ENCODE measurements at places on chromosomes 7 and 10.

DNA sequence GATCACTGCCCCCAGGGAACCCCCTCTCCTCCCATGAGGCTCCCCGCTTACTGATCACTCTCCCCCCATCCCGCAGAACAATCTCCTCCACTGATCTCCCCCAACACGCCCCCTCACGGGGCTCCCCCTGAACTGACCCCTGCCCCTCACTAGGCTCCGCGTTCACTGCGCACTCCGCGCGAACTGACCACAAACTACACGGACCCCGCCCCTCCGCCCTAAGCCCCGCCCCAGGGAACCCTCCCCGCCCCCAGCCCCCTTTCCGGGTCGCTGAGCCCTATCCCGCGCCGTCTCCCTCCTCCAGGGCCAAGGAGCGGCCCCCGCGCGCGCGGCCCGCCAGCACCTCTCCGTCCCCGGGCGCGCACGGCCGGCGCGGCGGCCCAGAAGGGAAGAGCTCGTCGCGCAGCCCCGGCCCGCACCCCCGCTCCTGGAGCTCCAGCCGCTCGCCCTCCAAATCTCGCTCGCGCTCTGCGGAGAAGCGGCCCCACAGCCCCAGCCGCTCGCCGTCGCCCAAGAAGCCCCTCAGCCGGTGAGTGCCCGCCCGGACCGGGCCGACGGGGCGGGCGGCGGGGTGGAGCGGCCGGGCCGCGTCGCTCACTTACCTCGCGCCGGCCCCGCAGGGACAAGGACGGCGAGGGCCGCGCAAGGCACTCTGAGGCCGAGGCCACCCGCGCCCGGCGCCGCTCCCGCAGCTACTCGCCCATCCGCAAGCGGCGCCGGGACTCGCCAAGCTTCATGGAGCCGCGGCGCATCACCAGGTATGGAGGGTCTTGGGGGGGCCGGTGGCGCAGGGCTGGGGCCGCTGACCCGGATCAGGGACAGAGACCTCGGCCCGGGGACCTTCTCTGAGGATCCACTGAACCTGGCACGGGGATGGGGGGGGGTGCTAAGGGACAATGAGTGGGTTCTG lies 19.9 kb upstream of the HSPB1 start:
- DNase-seq = no peak

- no peak for DNase-seq
Measured at GRCh38 chr7:50939021-50939420, 156.3 kb upstream of the GRB10 start.

DNA sequence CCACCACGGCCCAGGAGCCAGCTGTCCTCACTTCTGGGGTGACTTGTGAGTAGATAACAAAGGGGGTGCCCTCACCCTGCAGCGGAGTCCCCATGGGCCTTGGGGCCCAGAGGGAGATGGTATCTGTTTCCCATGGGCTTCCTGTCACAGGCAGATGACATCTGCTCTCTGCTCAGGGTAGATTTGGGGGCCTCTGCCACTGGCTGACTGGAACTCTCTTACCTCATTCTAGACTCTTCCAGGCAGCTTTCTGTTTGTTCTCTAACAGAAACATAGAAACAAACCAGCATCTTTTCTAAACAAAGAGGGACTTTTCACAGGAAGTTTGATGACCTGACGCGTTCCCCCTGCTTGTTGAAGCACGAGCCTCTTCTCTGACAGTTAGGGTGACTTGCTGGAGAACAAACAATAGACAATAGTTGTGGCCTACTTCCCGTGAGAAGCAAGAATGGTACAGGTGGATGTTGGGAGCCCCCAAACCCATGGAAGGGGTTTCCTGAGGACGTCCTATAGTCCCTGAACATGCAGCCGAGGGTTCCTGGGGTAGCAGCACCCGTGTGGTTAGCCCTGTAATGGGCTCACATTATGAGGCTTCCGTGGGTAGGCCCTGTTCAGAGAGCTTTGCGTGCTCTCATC lies 61.6 kb downstream of the GRK5 start:
- DNase-seq = peak; percentile 32

DNA sequence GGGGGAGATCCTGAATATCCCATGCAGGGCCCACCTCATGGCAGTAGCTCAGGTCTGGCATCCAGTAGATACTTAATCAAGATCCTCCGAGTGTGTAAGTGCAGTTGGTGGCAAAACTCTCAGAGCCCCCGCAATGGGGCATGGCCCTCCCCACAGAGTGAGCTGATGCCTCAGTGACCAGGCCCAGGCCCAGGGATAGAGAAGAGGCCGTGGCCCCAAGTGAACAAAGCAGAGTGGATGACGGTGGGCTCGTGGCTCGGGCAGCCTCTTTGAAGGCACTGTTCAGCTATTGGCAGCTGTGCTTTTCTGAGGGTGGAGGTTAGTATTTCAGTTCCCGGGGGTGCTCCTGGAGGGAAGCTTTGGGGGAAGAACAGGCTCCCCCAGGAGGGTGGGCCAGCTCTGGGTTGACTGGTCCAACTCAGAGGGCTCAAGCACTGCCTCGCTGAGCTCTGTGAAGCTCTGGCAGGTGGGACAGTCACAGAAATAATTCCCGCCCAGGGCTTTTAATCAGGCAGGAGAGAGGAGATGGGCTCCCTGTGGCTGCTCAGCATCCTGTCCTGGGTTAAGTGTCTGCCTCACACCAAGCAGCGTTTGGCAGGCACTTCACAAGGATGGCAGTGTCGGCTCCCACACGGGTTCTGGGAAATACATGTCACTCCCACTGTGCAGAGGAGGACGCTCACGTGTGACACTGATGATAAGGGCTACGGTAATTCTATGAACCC lies 583.6 kb downstream of the TCERG1L start:
- DNase-seq = no peak

DNA sequence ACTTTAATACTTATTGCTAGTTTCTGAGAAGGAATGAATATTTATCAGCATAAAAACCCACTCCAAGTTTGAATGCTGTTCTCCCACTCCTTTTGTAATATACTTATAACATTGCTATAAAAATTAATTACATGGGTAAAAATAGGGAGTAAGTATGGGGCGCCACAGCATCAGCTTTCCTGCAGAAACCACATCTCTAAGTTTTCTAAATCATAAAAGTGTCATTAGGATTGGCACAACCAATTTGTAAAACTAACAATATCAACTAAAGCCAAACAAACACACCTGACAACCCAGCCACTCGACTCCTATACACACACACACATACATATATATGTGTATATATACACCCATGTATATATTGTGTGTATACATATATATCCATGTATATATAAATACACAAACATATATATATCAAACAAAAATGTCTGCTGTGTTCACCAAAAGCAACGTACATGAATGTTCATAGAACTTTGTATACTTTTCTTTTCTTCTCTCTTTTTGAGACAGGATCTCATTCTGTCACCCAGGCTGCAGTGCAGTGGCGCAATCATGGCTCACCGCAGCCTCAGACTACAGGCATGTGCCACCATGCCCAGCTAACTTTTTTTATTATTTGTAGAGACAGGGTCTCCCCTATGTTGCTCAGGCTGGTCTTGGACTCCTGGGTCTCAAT lies 14.8 kb upstream of the LRRC17 start:
- DNase-seq = no peak

DNA sequence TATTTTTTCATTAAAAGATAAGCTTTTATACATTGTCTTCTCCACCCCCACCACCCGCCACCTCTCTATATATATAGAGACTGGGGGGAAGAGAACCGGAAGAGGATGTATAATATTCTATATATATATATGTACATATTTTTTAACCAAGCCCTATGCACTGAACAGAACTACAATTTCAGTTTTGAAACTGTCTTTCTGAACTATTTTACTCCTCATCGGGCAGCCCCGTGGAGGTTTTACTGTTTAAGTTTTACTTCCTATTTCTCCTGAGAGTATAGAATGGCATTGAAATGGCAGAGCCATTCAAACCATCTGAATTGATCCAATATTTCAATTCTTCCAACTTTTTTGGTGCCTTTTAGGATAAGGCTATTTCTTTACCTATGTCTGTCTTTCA lies 1047.1 kb downstream of the NRG3 start:
- DNase-seq = no peak

- no peak for DNase-seq
Measured at GRCh38 chr10:59807629-59808620, 54.7 kb upstream of the MRLN start.

GRCh38 chr7:134356421-134356936 lies 39.7 kb upstream of the SLC35B4 start:
- no peak for DNase-seq

DNA sequence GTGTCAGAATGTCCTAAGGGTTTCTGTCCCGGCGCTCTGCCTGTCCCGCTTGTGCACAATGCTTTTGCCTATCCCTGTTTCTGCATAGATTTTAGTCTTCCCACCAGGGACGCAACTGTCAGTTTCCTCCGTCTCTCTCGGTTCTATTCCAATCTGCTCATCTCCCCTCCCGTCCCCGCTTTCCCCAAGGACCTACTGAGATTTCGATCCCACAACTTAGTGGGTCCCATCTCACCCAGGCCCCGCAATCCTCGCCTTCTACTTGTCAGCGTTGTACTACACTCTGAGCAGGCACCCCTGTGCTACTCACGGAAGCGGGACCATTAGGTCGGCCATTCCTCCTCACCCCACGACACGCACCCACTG lies 519 bp upstream of the ZNF655 start:
- DNase-seq = no peak

DNA sequence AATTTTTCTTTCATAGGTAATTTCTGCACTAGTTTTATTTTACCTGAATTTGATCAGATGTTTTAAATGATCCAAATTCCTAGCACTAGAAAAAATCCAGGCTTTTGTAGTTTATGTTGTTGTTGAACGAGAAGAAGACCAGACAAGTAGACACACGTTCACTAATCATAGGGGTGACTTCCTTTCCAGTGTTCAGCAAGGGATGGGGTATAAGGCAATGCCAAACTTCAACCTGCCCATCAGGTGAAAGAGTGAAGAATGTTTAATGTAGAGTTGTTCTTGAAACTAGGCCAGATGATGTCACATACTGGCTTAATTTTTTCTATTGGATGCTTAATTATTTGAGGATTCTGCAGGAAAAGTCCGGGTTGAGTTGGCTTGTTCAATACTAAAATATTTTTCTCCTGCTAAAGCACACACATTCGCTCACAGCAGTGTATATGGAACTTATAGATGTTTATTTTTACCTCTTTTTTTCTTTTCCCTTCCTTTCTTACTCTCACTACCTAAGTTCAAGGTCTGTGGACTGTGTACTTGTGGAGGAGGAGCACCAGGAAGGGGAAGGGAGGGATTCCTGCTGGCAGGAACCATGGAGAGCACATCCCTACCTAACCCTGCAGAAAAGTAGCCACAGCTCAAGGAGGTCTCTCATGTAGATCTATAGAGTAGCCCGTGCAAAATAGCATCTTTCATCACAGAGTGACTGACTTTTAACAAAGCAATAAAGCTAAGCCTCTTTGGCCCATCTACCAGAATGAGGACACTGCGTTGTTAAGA lies 23.1 kb upstream of the AKR1E2 start:
- no peak for DNase-seq

DNA sequence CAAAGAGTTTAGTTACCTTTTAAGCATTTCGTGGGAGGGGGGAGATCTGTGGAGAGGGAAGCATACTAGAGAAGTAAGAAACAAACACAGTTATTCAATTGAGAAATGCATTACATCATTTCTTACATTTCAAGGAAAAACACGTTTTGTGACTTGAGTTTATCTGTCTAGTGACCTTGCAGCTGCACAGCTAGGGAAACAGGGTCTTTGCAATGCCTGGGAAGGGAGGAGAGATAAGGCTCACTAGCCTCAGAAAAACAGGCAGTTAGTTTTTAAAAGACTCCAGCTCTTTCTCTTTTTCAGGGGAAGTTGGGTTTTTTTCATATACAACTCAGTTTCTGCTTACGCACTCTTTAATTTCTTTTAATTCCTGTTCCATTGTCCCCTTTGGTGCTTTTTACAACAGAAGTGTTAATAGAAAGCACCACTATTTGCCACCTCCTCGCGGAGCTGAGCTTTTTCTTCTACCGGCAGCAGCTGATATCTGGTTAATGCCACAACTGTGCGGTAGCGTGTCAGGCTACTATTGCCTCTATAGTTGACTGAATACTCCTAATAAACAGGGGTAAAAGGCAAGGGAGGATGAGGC lies 5.6 kb downstream of the CYP3A43 start:
- no peak for DNase-seq

DNA sequence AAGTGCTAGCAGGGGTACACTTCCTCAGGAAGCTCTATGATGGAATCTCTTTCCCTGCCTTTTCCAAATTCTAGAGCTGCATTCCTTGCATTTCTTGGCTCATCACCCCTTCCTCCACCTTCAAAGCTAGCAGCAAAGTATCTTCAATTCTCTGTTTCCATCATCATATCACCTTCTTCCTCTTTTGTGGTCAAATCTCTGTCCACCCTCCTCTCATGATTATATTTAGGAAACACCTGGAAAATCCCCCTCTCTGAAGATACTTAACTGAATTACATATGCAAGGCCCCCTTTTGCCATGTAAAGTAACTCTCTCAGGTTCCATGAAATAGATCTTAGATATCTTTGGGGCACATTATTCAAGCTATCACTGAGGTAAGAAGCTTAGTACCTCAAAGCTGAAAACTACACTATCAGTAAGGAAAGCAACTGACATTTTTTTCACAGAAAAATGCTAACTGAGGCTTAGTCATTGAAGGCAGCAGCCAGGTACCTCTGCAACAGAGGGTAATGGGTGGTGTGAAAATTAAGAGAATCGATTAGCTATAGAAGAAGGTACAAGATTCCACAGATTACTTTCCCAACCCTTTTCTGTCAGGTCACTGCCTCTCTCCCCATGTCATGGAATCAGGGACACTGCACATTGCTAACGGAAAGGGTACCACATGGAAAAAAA lies 197.3 kb downstream of the MACC1 start:
- no peak for DNase-seq

- DNase-seq = no peak
Measured at GRCh38 chr7:131164025-131164925, 163.4 kb upstream of the MKLN1 start.

GRCh38 chr7:105131033-105131656 lies 117.1 kb downstream of the KMT2E start:
- DNase-seq = no peak

GRCh38 chr10:93006435-93007039 lies 54.1 kb upstream of the CYP26C1 start:
- DNase-seq = no peak

DNA sequence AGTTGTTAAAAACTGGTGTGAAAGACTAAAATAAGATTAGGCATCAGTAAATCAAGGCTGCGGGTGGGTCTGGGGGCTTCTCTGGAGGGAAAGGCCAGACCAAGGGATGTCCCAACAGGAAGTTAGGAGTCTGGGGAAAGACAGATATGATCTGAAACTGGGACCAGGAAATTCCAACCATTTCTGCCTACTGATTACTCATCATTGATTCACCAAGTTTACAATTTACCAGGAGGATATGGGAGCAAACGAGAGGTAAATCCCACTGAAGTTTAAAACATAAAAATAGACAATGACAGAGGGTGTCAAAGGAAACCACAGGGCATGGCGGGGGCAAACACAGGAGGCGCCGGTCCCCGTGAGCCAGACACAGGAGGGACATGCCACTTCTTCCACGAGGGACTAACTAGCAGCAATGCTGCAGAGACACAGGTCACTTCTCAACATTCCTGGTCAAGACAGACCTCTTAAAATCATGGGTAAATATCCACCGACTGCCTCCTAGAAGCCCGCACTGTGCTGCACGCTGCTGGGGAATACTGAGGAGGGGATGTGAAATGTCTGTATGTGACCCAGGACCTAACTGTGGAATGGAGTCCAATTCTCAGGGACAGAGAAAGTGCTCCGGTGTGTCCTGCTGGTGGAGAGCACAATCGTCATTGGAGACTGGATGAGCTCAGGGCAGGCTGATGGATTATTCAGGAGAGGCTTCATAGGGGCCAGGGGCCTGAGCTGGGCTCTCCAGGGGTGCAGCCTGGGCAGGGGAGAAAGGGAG lies 153.4 kb upstream of the KLF14 start:
- DNase-seq = no peak
